ENCODE measurements at places on chromosomes 6 and 20. TPM values are rescaled to one million over a fixed set of nuclear protein-coding genes. Genes with fewer than 3 reads are reported as not detected.
A peak's percentile ranks its signal among the peaks of the same experiment; 100 is the strongest.

Gene BTN1A1
- total RNA-seq, result not detected

Gene COL12A1
- 49.2 TPM for total RNA-seq

Gene AGER
- 543 TPM for total RNA-seq

GRCh38 chr6:154386848-154387717 lies 30.5 kb upstream of the IPCEF1 start:
- no peak for DNase-seq

- DNase-seq, result no peak
Observed at GRCh38 chr6:75437421-75437891, 56.1 kb downstream of the FILIP1 start.

DNA sequence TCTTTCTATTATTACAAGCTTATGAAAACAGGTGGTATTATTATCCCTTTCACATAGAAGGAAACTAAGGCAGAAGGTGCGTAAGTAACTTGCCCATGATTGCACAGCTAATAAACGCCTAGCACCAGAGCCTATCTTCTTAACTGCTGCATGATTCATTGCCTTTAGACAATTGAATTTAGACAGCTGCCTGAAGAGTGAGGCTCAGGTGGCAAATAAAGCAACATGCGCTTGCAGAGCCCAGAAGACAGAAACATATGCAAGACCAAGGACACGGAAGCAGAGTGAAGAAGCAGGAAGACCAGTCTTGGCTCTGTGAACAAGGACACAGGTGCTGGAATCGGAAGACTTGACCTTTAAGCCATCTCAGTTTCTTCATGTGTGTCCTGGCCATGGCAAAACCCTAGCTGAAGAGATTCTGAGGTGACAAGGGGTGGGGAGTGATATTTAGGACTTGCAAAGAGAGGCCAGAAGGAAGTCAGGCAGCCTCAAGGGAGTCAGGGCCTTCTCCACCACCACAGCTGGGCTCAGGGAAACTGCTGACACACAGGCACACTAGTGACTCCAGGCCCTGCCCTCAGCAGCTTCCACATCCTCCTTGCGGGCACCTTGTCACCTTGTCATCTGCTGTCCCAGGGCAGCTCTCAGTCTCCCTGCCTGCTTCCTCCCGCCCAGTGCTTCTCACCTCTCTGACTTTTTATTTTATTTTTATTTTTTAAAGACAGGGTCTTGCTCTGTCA lies 91.7 kb upstream of the SLC22A16 start:
- DNase-seq, result no peak

- no peak for DNase-seq
Observed at GRCh38 chr6:158161566-158162254, 6.4 kb downstream of the SERAC1 start.

GRCh38 chr20:64030371-64031134 lies 5.4 kb upstream of the C20orf204 start:
- peak; percentile 68 for DNase-seq

DNA sequence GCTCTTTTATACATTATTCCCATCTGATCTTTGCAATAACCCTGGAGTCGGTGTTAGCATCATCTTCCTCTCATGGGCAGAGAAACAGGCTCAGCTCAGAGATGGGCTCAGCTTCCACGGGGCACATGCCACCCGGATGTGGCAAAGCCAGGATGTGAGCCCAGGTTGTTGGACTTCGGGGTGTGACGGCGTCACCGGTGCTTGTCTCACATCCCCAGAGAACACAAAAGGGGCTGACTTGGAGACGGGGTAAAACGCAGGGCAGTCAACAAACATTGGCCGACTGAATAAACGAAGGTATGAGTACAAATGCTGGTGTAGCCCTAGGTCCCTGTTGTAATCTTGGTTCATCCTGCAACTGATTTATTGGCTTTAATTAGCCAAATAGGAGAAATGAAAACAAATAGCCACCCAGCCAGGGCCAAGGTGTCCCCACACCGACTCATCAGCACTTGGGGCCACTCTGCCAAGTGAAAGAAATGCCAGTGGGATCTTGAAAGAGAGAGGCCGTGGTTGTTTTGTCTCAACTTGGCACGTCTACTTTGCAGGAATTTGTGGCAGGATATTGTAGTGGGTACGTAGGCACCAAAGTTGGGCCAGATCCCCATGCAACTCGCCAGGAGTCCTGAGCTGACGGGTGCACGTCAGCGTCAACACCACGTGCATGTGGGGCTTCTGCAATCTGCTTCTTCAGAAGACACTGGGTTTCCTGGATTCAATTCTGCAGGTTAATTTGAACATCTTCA lies 42.8 kb downstream of the APCDD1L start:
- no peak for DNase-seq

DNA sequence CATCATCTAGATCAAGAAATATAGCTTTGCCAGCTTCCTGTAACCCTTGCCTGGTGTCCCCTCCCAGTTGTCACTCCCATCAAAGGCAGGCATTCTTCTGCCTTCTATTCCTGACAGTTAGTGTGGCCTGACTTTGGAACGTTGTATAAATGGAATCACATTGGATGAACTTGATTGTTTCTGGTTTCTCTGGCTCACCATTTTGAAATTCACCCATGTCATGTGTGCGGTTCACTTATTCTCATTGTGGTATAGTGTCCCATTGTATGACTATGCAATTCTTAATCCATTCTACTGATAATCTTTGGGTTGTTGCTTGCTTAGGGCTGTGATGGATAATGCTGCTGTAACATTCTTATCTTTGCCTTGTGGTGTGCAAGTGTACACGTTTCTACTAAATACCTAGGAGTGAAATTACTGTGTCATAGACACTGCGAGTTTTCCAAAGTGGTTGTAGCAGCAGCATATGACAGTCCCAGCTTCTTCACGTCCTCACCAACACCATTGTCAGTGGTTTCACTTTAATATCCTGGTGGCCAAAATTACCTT lies 73.2 kb downstream of the VEGFA start:
- DNase-seq, result no peak

DNA sequence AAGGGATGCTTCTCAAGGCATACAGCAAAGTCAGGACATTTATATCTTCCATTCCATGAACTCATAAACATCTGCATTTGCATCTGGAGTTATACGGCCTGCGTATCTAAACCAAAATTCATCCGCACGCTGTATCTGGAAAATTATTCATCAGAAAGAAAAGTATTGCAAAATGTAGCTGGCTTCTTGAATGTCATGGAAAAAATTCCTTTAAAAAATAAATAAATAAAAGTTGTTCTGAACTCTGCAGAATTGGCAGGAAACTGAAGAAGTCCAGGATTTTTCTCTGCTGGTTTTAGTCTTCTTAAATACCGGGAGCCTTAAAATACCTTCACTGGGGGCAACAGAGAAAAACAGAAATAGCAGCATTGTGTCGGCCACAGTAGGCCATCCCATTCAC lies 23.7 kb upstream of the FOXF2 start:
- no peak for DNase-seq

DNA sequence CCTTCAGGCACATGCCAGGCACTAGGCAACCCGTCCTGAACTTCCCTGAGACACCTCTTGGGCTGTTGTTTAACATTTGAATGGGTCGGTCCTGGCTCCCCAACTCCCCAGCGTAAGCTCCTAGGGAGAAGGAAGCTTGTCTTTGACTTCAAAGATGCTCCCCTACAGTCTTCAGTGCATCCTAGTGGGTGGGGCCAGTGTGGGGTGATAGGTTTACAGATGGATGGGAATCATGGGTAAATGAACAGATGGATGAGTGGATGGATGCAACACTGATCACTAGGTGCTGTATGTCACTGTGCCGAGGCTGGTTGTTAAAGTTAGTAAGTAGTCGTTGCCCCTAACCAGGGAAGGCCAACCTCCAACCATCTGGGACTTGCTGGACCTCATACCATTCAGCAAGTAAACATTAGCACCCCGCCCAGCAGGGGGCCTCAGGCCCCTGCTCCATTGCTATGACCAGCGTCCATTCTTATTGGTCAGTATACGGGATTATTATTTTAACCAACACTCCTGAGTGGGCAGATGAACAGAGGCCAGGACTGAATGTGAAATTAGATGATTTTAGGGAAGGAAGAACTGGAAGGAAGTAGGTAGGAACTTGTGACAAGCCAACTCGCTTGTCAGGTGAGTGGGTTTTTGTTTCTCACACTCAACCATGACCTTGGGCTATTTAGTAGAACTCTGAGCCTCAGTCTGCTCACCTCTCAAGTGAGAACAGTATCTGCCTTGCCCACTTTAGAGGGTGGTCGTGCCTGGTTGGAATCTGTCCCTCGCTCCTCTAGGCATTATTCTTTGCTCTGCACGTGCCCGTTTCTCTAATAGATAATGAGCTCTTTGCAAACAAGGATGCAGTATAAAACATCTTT lies 82.9 kb upstream of the FOXP4 start:
- DNase-seq, result peak; percentile 74

DNA sequence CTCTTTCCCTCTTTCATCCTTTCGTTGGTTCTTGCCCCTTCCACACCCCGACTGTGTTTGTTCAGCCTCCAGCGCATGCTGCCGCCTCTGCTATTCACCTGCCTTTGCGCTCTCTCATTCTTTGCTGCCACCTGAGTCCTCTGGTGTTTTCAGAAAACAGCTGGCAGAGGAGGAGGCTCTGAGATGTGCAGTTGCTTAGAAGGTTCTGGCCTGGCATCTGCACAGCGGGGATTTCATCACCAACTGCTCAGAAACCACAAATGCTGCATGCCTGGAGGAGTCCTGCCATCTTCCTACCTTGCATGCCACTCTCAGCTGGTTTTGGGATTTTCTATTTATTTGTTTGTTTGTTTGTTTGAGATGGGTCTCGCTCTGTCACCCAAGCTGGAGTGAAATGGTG lies 39.2 kb upstream of the CLDN20 start:
- DNase-seq, result no peak
